ENCODE measurements at places on chromosomes 16 and 17.

GRCh38 chr16:19203374-19203966, 35.4 kb downstream of the SYT17 start:
- no peak for DNase-seq
- H3K36me3 ChIP-seq = no peaks in the 10 kb centered on the region
- no peaks in the 10 kb centered on the region for H3K4me1 ChIP-seq
- no peaks in the 10 kb centered on the region for H3K27me3 ChIP-seq

DNA sequence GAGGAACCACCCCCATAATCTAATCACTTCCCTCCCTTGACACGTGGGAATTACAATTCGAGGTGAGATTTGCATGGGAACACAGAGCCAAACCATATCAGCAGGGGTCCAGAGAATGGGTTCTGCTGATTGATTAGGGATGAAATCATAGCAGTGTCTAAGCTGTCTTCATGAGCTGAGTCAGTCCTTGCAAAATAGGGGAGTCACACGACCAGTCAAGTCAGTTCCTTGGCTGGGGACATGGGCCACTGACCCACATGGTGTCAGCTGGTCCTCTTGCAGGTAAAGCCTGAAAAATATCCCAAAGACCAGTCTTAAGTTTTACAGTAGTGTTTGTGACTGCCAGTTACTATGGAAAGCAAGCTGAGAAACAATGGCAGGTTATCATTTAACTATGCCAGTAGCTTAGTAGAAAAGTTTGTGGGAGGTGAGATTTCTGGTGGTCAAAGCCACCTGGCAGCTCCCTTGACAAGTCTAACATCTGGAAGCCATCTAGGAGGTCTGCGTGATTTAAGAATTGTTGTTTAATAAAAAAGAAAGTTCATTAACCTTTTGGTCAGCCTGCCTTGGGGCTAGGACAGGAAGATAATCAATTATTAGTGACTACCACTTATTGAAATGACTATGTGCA, 15.7 kb upstream of the ATF7IP2 start:
- no peak overlapping the region for H3K4me3 ChIP-seq
- H3K27me3 ChIP-seq = no peaks in the 10 kb centered on the region
- DNase-seq = no peak
- no peaks in the 10 kb centered on the region for H3K36me3 ChIP-seq
- no peaks in the 10 kb centered on the region for H3K4me1 ChIP-seq

GRCh38 chr17:55911186-55911585, 160.3 kb downstream of the PCTP start:
- H3K27ac ChIP-seq = no peak overlapping the region
- no peak overlapping the region for H3K4me3 ChIP-seq
- DNase-seq = no peak
- peaks cover 18% of the 10 kb centered on the region for H3K27me3 ChIP-seq

DNA sequence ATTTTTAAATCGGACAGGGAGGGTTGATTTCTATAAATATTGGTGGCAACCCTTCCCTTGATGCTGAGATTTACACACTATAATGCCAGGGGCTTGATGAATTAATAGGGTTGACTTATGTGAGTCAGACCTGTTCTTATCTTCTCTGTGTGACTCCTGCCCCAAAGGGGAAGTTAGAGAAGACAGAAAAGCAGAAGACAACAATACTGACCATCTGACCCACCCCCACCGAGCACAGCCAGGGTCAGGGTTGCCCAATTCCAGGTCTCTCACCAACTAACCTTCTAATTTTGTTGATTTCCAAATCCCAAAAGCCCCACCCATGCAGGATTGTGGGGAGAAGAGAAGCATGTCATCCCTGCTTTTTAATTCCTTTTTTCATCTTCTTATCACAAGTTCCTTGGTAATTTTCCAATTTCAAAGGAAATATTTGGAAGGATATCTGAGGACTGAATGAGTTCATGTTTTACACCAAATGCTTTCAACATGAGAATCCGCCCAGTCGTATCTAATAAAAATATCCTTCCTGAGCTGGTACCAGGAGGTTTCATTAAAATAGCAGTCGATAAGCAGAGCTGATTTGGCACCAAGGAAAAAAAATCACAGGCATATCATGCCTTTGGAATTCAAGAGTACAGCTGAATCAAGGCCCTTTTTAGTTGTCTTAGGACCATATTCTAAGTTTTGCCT, 603.4 kb upstream of the CDH11 start:
- H3K36me3 ChIP-seq = no peaks in the 10 kb centered on the region
- H3K4me1 ChIP-seq = peaks cover 19% of the 10 kb centered on the region
- no peak for DNase-seq
- no peak overlapping the region for H3K4me3 ChIP-seq

- DNase-seq = peak; percentile 93
- H3K4me1 ChIP-seq = peaks cover 83% of the 10 kb centered on the region
- H3K27ac ChIP-seq = peak overlapping the region; percentile 94
- H3K4me3 ChIP-seq = peak overlapping the region; percentile 36
- H3K36me3 ChIP-seq = no peaks in the 10 kb centered on the region
These were observed 36.0 kb downstream of the CHD9 start for GRCh38 chr16:53090591-53091411.

DNA sequence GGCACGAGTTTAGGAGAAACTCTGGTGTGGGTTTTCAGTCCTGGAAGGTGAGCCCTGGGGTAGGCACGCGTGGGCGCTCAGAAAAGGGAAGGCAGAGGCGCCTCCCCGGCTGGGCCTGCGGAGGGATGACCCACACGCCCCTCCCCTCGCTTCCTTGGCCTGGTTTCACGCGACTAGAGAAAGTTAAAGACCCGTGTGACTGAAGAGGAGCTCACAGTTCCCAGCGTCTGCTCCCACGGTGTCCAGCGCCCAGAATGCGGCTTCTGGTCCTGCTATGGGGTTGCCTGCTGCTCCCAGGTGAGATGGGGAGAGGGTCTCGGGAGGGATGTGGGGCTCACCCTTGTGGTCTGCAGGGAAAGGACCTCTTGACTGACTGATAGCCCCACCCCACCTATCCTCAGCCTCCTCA, at the start of gene CD300LG:
Gene CD300LG, plus strand, starts transcription at position 214 of the 409 bp plus-strand sequence. Its CDS starts 41 bp downstream, at position 255.
- DNase-seq = no peak
- no peaks in the 10 kb centered on the region for H3K36me3 ChIP-seq
- peak within 1 kb of the TSS; percentile 84 for H3K27ac ChIP-seq
- H3K4me3 ChIP-seq = peak within 1 kb of the TSS; percentile 60

GRCh38 chr16:7025616-7026190, 306.9 kb upstream of the RBFOX1 start:
- H3K4me1 ChIP-seq = no peaks in the 10 kb centered on the region
- H3K27me3 ChIP-seq = peaks cover 4% of the 10 kb centered on the region
- no peak overlapping the region for H3K4me3 ChIP-seq
- H3K36me3 ChIP-seq = no peaks in the 10 kb centered on the region
- peak; percentile 58 for DNase-seq

GRCh38 chr17:42709561-42709960, 27.2 kb downstream of the CNTNAP1 start:
- H3K27me3 ChIP-seq = no peaks in the 10 kb centered on the region
- no peaks in the 10 kb centered on the region for H3K4me1 ChIP-seq
- H3K36me3 ChIP-seq = peaks cover 100% of the 10 kb centered on the region
- no peak overlapping the region for H3K27ac ChIP-seq

DNA sequence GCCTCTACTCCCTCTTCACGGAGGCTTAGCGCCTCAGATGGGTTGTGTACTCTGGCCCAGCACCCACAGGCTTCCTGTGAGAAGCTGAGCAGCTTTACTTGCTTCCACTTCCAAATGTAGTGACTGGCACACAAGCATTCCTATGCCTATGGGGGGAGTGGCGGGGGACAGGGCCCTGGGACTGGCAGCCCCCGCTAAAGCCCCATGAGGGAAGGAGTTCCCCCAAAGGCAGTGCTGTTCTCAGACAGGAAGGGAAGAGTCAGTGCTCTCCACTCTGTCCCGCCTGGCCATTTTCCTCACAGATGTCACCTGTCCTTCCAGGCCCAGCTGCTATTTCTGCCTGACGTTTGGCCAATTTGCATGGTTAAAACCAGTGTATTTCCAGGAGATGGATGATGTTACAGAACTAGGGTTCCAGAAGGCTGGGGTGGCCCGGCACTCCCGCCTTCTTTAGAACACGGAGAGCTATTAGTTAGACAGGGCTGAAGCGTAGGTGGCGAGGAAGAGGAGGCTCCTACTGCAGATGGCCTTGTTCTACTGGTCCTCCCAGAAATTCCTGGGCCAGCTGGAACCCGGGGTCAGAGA, 83.9 kb upstream of the FBXO47 start:
- no peak for DNase-seq
- no peak overlapping the region for H3K27ac ChIP-seq
- H3K4me1 ChIP-seq = no peaks in the 10 kb centered on the region
- H3K4me3 ChIP-seq = no peak overlapping the region
- H3K36me3 ChIP-seq = no peaks in the 10 kb centered on the region

DNA sequence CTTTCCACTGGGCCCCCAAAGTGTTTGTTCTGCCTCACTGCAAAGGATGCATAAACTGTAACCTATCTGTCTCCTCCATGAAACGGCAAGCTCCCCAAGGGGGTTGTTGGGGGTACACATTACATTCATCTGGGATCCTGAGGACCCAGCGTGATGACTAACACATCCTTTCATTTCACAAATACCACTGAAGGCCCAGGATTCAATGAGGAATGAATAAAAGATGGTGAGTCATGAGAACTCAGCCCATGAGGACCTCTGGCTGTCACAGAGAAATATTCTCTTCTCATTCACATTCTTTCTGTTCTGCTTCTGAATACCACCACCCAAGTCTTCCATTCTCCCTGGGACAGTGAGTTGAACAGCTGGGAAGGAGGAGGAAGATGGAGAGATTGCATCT, 149.8 kb downstream of the RBFOX3 start:
- no peaks in the 10 kb centered on the region for H3K36me3 ChIP-seq
- H3K27ac ChIP-seq = no peak overlapping the region
- no peak for DNase-seq
- H3K4me3 ChIP-seq = no peak overlapping the region
- H3K4me1 ChIP-seq = no peaks in the 10 kb centered on the region

GRCh38 chr17:32298298-32298697, 32.7 kb downstream of the RHBDL3 start:
- H3K36me3 ChIP-seq = no peaks in the 10 kb centered on the region
- DNase-seq = no peak
- no peak overlapping the region for H3K4me3 ChIP-seq
- H3K4me1 ChIP-seq = no peaks in the 10 kb centered on the region

DNA sequence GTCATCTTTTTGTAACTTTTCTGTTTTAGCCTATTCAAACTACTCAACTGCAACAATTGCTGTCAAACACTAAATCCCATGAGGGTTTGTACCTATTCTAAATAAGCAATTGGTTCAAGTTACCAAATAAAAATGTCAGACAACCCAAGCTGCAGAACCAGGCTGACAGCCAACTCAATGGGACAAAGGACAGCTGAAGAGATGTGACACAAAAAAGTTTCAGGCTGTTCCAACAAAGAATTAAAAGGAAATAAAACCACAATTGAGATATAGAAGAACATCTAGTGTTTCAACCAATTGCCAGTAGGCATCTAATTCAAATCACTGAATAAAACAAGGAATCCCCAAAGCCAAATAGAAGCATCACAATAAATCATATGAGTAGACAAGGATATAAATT, 49.3 kb downstream of the GRB7 start:
- no peak for DNase-seq
- H3K4me3 ChIP-seq = no peak overlapping the region
- peaks cover 72% of the 10 kb centered on the region for H3K27me3 ChIP-seq

DNA sequence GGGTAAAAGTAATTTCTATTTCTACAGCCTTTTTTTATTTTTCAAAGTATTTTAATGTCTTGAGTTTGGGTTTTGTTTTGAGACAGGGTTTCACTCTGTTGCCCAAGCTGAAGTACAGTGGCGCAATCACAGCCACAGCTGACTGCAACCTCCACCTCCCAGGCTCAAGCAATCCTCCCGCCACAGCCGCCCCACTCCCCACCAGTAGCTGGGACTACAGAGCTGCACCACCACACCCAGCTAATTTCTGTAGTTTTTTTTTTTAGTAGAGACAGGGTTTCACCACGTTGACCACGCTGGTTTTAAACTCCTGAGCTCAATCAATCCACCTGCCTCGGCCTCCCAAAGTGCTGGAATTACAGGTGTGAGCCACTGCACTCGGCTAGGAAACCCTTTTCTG, 44.0 kb downstream of the TUBD1 start:
- peaks cover 47% of the 10 kb centered on the region for H3K4me1 ChIP-seq
- H3K36me3 ChIP-seq = no peaks in the 10 kb centered on the region
- H3K4me3 ChIP-seq = no peak overlapping the region
- no peak overlapping the region for H3K27ac ChIP-seq
- DNase-seq = peak; percentile 54
- H3K27me3 ChIP-seq = no peaks in the 10 kb centered on the region

- H3K27me3 ChIP-seq = no peaks in the 10 kb centered on the region
- peaks cover 6% of the 10 kb centered on the region for H3K4me1 ChIP-seq
- H3K27ac ChIP-seq = no peak overlapping the region
- H3K36me3 ChIP-seq = peaks cover 94% of the 10 kb centered on the region
These were observed 8.7 kb downstream of the MSL1 start for GRCh38 chr17:40130352-40131042.

DNA sequence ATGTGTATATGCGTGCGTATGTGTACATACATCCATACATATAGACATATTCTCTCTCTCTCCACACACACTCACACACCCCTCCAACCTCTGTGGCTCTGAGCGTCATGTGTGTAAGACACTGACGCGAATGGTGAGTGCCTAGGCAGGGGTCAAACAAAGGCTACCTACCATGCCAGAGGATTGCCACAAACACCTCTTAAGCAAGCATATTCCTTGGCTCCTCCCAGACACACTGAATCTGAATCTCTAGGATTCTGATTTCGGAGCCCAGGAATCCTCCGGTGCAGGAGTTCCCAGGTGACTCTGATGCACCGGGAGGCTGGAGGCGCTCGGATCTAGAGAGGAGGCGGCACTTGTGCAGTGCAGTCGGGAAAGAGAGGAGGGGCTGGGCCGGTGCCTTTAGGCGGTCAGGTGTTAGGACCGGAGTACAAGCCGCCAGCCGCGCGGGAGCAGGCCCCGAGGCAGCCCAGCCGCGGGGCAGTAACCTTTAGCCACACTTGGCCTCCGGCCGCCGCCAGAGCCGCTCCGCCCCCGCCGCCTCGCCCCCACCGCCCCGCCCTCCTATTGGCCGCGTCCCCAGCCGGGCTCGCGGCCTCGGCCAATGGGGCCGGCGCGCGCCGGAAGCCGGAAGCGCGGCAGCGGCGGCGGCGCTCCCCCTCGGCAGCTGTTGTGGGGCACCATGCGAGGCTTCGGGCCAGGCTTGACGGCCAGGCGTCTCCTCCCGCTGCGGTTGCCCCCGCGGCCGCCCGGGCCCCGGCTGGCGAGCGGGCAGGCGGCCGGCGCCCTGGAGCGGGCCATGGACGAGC, at the start of gene MLYCD:
Gene MLYCD, plus strand, starts transcription at position 653 of the 809 bp plus-strand sequence. Its CDS starts 30 bp downstream, at position 683.
- H3K4me3 ChIP-seq = peak within 1 kb of the TSS; percentile 90
- H3K27ac ChIP-seq = peak within 1 kb of the TSS; percentile 99
- H3K27me3 ChIP-seq = no peaks in the 10 kb centered on the region

DNA sequence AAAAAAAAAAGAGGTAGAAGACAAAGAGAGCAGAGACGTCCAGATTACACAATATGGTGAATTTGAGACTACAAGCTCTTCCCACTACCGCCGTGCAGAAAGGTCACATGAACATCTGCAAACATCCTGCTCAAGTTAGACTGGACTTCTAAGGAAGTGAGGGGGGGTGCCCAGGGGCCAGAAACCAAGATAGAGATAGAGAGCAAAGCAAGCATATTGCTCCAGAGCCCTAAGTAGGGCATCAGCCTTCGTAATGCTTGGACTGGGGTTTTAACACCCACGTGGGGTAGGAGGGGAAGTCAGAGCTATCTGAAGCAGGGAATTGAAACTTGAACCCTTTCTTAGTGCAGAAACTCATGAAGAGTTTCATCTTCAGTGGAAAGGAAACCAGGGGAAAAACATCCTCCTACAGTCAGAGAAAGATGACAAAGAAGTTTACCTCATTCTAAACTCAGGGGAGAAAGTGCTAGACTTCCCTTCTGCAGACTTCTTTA, 8.7 kb downstream of the CLEC19A start:
- H3K27me3 ChIP-seq = peaks cover 27% of the 10 kb centered on the region
- DNase-seq = peak; percentile 46
- H3K4me1 ChIP-seq = no peaks in the 10 kb centered on the region
- no peak overlapping the region for H3K4me3 ChIP-seq
- peak overlapping the region; percentile 5 for H3K27ac ChIP-seq

- H3K4me1 ChIP-seq = peaks cover 81% of the 10 kb centered on the region
- no peak overlapping the region for H3K4me3 ChIP-seq
- H3K36me3 ChIP-seq = peaks cover 73% of the 10 kb centered on the region
These were observed 51.8 kb downstream of the TNRC6A start for GRCh38 chr16:24781256-24781655.

Data from left ventricle myocardium inferior (tissue), 1 donor.